PC-3 (cell line): ENCODE measurements at places on chromosomes 2 and 18. TPM values are rescaled to one million over a fixed set of nuclear protein-coding genes. Genes with fewer than 3 reads are reported as not detected.

Gene UGT1A8
- 0.46 TPM in 1 of 2 replicates, not detected in the other for total RNA-seq

Gene LOXHD1
- total RNA-seq = not detected in 2 replicates

Gene STAM2
- 18.0 and 21.0 TPM in 2 replicates for total RNA-seq

Gene CFC1
- not detected in 2 replicates for total RNA-seq

Gene LINC00305
- total RNA-seq = not detected in 2 replicates

Gene PRPF40A
- total RNA-seq = 120 and 140 TPM in 2 replicates

DNA sequence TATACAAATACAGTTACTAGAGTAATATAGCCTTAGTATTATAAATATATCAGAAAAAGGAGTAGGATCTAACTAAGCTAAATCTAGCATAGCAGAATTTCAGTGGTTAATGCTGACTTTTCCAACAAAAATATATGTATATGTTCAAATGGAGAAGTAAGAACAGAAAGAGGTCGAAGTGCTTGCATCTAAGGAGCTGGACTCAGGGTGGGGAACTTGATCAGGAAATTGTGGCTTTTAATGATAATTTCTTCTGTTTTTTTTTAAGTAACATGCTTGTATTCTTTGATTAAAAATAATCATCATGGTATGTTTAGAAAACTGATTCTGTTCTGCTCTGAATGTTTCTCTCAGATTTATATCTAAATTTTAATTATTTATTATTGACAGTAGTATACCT, 327.1 kb downstream of the GALNT13 start:
- H3K4me1 ChIP-seq = no peaks in the 10 kb centered on the region
- no peaks in the 10 kb centered on the region for H3K36me3 ChIP-seq
- no peak for DNase-seq

- H3K27me3 ChIP-seq = no peaks in the 10 kb centered on the region
- H3K27ac ChIP-seq = no peak overlapping the region
- H3K36me3 ChIP-seq = no peaks in the 10 kb centered on the region
- peaks cover 10% of the 10 kb centered on the region for H3K4me1 ChIP-seq
These were observed 89.3 kb upstream of the SMAD2 start for GRCh38 chr18:48019557-48020325.
